Activated CD4-positive, alpha-beta T cell treated with anti-CD3 and anti-CD28 coated beads for 48 hours (primary cell): ENCODE measurements at places on chromosomes 12 and 14.

DNA sequence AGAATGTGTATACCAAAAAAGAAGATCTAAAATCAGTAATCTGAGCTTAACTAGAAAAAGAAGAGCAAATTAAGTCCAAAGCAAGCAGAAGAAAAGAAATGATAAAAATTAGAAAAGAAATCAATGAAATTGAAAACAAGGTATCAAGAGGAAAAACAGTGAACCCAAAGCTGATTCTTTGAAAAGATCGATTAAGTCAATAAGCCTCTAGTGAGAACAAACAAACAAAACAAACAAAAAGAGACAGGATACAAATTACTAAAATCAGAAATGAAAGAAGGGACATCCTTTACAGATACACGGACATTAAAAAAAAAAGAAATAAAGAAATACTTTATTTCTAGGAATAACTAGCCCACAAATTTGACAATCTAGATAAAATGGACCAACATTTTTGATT, 12.9 kb upstream of the GALNT8 start:
- no peak for DNase-seq

DNA sequence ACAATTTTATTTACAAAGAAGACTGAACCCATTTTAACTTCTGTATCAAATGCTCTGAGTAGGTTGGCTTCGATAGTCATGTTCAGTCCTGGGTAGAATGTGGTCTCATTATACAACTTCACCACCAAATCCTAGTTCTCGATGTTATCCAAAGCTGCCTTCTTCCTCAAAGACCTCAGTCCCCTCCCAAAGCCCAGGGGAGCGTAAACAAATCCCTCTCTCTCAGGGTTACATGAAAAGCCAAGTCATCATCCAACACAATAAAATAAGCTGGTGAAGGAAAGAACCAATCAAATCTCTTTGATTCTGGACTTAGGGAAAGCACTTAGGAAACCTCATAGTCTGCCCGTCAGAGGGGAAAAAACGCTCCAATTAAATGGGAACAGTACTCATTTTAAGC, 9.1 kb downstream of the PTCSC3 start:
- DNase-seq, result no peak

DNA sequence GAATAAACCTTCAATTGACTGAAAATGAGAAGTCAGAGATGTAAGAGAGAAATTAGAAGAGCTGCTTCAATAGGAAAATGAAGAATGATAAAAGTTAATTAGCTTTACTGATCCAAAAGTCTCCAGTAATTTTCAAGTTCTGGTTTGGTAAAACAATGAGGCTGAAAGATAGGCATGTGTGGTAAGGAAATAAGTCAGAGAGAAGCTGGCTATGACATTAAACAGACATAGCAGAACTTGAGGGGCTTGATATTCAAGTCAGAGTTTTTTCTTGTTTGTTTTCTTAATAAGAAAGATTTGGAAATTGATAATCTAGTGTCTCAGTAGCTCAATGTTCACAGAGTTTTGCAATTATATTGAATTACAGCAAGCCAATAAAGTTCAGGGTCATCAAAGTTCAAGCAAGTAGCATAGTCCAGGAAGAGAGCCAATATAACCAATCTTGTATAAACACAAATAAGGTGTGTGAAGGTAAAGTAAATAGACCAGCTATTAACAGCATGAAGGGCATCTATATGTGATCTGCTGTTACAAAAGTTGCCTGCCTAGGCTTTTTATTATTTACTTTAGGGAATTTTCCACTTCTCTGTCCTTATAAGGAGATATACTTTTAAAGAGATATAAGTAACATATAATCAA, 1111.5 kb downstream of the TRHDE start:
- DNase-seq, result no peak

GRCh38 chr12:56839915-56840325, 76.8 kb downstream of the HSD17B6 start:
- peak; percentile 58 for DNase-seq

GRCh38 chr14:35117112-35117511, 4.7 kb downstream of the PPP2R3C start:
- no peak for DNase-seq

- no peak for DNase-seq
These were observed 1051.0 kb upstream of the FOXG1 start for GRCh38 chr14:27715561-27715960.
